ENCODE measurements at places on chromosomes 3 and 15.

DNA sequence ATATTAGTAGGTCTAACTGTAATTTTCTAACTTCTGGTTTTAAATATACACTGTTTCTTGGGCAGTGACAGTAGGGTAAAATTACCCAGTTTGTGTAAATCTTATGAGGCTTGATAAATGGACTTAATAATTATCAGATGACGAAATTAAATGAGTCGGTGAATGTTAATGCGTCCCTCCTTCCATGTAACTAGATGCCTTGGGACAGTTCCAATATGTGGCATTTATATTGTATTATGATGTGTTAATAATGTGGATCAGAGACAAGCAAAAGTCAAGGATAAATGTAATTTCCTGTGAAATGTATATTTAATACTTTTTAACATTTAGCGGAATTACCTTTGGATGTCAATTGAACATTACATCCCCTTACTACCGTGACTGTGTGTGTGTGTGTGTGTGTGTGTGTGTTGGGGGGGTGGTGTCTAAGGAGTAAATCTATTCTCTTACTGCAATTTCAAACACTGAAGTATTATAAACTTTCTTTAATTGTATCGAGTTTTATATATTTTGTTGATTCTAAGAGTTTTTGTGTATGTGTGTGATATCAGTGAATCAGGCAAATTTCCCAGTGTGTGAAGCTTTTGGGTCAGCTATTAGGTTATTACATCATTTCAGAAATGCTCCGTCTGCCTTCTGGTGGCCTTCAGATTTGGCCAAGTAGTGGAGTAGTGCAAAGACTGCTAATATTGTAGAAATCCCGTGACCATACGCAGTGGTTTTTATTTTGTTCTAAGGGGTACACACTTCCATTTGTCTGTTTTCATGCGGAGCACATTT lies 50.1 kb downstream of the CNTN4 start:
- no peak for DNase-seq

DNA sequence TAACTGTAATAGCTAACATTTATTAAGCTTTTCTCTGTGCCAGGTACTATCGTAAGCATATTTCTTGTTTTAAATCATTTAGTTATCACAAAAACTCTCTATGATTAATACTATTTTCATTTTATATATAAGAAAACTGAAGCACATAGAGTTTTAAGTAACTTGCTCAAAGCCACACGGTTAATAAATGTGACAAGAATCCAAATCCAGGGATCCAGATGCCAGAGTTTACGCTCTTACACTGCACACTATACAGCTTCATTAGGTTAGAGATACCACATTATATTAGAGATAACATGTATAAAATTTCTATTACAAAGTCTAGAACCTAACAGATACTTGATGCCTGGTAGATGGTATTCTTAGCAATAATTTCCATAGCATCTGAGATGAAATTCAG lies 265.2 kb downstream of the SHOX2 start:
- no peak for DNase-seq

DNA sequence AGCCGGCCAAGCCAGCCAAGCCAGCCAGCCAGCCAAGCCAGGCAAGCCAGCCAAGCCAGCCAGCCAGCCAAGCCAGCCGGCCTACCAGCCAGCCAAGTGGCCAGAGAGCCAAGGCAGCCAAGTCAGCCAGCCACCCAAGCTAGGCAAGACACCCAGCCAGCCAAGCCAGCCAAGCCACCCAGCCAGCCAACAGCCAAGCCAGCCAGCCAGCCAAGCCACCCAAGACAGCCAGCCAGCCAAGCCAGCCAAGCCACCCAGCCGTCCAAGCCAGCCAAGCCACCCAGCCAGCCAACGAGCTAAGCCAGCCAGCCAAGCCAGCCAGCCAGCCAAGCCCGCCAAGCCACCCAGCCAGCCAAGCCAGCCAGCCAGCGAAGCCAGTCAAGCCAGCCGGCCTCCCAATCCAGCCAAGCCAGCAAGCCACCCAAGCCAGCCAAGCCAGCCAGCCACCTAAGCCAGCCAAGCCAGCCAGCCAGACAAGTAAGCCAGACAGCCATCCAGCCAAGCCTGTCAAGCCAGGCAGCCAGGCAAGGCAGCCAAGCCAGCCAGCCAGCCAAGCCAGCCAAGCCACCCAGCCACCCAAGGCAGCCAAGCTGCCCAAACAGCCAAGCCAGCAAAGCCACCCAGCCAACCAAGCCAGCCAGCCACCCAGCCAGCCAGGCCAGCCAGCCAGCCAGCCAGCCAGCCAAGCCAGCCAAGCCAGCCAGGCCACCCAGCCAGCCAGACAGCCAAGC lies 200.5 kb downstream of the GOLGA6L6 start:
- DNase-seq: peak; percentile 55

DNA sequence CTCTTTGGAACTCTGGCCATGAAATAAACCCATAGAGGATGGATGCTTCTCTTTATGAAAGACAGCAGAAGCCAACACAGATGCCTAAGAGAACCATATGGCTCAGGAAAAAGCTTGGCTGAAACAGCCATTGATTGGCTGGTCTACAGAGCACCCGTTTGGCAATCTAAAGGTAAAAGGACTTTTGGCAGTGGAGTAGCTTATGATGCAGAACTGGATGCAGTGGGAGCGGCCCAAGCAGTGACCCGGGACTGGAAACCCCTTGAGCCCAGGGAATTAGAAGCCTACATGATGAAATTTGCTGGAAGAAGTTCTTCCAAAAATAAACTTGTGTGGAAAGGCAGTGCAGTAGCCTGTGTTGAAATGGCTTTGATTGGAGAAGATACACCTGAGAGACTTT lies 360.2 kb downstream of the NR2F2 start:
- DNase-seq: no peak

GRCh38 chr15:57015897-57016296 lies 97.5 kb downstream of the TCF12 start:
- DNase-seq: peak; percentile 68

- peak; percentile 49 for DNase-seq
These were observed 19.3 kb upstream of the NRROS start for GRCh38 chr3:196620161-196620604.

- peak; percentile 89 for DNase-seq
These were observed 319.9 kb upstream of the ICE2 start for GRCh38 chr15:60798821-60799220.

GRCh38 chr3:152658977-152659720 lies 175.8 kb upstream of the P2RY1 start:
- no peak for DNase-seq

GRCh38 chr3:186976837-186977750 lies 46.8 kb downstream of the ST6GAL1 start:
- DNase-seq: peak; percentile 65

DNA sequence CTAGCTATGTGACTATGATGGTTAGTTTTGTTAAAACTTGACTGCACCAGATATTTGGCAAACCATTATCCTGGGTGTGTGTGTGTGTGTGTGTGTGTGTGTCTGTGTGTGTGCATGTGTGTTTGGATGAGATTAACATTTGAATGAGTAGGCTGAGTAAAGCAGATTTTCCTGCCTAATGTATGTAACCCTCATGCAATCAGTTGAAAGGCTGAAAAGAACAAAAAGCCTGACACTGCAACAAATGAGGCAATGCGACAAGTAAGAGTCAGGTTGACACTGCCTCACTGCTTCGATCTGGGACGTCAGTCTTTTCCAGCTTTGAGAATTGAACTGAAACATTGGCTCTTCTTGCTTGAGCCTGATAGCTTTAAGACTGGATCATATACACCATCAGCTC lies 643.0 kb downstream of the NAALADL2 start:
- no peak for DNase-seq

DNA sequence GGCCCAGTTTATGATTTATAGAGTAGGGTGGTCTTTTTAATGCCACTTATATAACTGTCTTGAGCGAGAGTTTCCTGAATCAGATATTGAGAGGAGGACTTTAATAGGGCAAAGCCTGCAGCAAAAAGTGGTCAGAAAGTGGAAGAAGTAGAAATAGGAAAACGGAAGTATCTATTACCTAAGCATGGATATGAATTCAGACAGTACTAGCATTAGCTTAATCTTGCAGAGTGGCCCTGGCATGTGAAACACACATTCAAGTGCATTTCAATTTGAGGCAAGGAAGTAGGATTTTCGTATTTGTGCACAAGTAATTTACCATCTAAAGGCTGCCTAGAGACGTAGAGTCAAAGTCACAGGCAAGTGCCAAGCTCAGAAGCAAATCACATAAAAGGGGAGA lies 622.3 kb downstream of the DIPK2A start:
- DNase-seq: no peak

DNA sequence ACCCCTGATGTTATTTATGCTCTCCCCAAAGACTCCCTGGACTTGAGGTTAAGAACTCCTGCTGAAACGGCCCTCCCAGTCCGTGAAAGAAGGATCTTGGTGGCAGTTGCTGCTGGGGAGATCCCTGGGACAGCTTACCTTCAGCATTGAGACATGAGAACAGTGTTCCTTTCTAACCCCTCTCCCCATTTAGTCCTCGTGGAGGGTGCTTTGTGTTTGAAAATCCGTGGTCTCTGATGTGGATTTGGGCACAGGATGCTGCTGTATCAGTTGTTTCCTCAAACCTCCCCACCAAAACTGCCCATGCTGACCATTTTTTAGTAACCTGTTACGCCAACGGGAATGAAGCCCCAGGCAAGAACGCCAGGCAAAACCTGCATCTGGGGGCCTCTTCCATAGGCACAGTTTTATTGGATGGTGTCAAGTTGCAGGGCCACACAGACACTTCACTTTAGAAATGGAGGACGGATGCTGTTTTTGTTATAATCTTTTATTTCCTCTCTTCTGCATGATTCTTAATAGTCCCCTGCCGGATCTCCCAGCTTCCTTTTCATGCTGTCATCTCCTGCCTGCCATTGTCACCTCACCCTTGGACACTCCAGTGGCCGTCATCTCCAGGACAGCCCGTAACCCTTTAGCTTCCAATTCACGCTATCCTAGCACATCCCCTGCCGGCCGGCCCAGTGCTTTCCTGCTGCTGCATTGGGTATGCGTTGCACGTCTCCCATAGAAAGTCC lies 31.7 kb upstream of the CEMIP start:
- DNase-seq: no peak

- DNase-seq: no peak
These were observed 106.0 kb downstream of the TNIK start for GRCh38 chr3:171354049-171354705.

DNA sequence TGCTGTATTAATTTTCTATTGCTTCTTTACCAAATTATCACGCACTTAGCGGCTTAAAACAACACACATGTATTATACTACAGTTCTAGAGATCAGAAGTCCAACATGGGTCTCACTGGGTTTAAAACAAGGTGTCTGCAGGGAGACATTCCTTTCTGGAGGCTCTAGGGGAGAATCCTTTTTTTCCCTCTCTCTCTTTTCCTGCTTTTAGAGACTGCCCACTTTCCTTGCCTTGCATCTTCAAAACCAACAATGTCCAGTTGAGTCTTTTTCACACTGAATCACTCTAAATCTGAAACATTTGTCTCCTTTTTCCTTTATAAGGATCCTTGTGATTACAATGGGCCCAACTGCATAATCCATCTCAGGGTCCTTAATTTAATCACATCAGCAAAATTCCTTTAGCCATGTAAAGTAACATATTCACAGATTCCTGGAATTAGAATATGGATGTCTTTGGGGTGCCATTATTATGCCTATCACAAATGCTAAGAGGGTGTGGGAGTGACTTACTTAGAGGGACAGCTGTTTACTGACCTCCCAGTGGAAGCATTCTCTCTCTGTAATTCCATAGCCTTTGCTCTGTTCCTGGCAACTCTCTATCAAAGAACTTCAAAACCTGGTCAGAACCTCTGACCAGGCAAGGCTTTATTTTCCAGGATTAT lies 21.8 kb downstream of the CD200 start:
- DNase-seq: no peak

- DNase-seq: peak; percentile 42
These were observed 134.7 kb downstream of the TPRA1 start for GRCh38 chr3:127455541-127456450.

- DNase-seq: peak; percentile 80
These were observed 427.4 kb upstream of the NAALADL2 start for GRCh38 chr3:174431717-174432116.

- DNase-seq: peak; percentile 96
These were observed 32.3 kb downstream of the SRP14 start for GRCh38 chr15:40006646-40007045.

GRCh38 chr3:53181024-53181371 lies 20.0 kb downstream of the PRKCD start:
- no peak for DNase-seq

- DNase-seq: no peak
These were observed 315.7 kb upstream of the SLCO3A1 start for GRCh38 chr15:91537856-91538255.

- no peak for DNase-seq
These were observed 71.0 kb downstream of the TP63 start for GRCh38 chr3:189702066-189702646.

- DNase-seq: peak; percentile 28
These were observed 21.0 kb downstream of the TMEM158 start for GRCh38 chr3:45205126-45205525.

- DNase-seq: no peak
These were observed 22.3 kb upstream of the GP9 start for GRCh38 chr3:129038121-129038855.

DNA sequence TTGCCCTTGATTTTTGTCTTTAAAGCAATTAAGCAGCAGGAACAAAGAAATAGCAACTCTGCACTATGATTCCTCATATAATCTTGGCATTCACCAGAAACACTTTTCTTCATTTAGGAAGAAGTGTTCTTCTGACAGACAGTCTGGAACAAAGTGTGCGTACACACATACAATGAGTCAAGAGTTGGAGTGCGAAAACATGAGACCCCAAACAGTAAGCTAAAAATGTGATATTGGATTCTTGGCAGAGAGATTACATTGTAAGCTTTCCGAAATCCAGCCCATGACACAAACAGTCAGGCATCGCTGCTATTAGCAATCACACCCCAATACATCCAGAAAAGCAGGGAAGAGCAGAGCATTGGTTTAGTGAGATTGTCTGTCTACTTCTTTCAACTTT lies 306.7 kb upstream of the TBC1D5 start:
- no peak for DNase-seq

DNA sequence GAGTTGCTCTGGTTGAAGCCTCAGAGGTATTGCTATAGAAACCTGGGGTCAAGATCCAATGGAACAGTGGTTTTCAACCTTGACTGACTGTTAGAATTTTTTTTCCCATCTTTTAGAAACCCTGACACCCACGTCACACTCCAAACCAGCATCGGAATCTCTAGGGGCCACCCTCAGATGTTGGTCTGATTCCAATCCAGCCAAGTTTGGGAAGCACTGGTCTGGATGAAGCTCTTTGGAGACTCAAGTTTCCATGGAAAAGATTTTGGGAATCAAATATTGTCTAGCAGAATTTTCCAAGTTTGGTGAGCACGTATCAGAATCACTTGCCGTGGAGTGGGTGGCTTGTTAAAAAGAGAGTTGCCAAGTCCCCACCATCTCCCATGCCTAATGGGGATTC lies 103.8 kb downstream of the THSD4 start:
- DNase-seq: no peak
